ENCODE measurements at places on chromosomes 4 and X.
A peak's percentile ranks its signal among the peaks of the same experiment; 100 is the strongest.

GRCh38 chr4:111839141-111839540, 306.1 kb upstream of the FAM241A start:
- DNase-seq = no peak

DNA sequence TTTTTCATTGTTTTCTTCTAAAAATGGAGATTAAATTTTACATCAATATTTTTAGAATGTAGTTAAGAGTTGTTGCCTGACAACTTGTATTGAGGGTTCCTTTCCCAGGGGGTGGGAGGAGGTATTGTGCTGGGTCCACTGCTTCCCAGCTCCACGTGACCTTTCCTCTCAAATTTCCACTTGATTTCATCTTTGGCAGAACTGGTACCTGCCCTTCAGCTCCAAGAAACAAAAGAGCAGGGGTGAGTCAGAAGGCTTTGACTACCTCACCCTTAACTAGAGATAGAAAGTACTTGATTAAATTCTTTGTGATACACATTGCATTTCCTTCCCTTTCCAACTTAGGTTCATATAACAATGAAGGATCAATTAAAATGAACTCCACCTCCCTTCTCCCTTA, 19.7 kb downstream of the TRIM2 start:
- DNase-seq = no peak

GRCh38 chr4:166839615-166840251, 394.6 kb downstream of the SPOCK3 start:
- DNase-seq = peak; percentile 26

- peak; percentile 83 for DNase-seq
These were observed 1.8 kb downstream of the ABCD1 start for GRCh38 chrX:153726286-153727122.

DNA sequence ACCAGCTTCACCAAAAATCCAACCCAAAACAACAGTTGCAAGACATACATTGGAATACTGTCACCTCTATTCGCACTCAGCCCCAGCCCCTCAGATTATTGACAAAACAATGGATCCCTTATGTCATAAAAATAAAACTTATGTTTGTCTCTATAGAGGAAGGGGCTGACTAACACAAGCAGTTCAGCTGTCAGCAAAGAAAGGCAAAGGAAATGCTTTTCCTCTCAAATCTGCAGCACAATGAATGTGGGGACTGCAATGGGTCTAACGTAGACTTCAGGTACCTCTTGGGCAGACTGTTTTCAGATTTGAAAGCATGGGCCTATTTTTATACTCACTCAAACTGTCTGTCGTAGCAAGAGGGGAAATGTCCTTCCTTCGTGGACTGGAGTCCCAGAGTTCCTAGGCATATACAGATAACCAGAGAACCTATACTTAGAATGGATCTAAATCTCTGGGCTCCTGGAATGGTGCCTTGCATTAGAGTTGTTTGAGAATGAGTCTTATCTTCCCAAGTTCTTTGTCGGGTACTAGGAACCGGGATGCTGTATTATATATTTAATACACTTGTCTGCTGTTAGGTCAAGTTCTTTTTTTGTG, 307.7 kb upstream of the DDX53 start:
- no peak for DNase-seq

GRCh38 chr4:154720123-154720522, 23.7 kb upstream of the LRAT start:
- no peak for DNase-seq

GRCh38 chrX:108025954-108026600, 18.8 kb upstream of the VSIG1 start:
- no peak for DNase-seq

DNA sequence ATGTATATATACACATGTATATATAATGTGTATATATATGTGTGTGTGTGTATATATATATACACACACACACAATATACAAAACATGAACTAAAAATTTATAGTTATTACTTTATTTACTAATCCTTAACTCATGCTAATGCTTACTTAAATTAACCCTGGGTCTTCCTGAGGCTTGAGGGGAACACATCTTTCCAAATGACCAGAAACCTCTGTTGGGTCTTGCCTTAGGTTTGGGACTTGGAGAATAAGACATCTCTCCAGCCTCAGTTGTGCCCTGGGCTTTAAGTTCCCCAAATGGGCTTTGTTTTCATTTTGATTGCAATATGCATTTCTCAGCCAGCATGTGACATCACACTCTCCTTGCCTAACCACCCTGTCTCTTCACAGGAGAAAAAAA, 7.7 kb downstream of the GEMIN8 start:
- DNase-seq = no peak

DNA sequence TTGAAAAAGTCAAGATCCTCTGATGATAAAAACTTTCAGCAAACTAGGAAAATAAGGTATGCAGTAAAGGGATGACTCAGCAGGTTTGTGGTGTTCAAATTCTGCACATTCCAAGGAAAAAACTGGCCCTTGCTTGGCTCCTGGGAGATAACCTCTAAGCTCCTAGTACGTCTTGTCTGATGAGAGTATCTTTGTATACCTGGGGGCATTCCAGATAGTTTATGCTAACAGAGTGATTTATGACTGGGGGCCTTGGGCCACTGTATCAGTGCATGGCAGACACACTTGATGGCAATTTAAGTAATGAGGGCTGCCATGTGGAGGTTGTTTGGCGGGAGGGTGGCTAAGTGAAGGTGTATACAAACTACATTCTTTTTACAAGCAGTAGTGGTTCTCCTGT, 56.9 kb downstream of the NSG1 start:
- DNase-seq = no peak

DNA sequence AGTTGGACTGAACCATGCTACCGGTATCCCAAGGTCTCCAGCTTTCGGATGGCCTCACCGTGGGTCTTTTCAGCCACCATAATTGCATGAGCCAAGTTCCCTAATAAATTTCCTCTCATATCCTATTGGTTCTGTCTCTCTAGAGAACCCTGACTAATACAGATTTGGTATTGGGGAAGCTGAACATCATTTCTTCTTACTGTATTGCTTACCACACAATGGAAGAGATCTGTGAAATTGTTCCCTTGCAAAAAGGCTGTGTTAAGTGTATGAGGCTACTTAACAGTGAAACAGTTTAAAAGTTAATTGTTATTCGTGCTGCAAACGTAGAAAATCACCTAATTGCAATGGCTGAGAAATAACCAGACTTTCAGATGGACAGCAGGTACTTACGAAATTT, 34.0 kb downstream of the PLAC8 start:
- no peak for DNase-seq

GRCh38 chr4:159669094-159669493, 566.2 kb downstream of the RAPGEF2 start:
- no peak for DNase-seq

DNA sequence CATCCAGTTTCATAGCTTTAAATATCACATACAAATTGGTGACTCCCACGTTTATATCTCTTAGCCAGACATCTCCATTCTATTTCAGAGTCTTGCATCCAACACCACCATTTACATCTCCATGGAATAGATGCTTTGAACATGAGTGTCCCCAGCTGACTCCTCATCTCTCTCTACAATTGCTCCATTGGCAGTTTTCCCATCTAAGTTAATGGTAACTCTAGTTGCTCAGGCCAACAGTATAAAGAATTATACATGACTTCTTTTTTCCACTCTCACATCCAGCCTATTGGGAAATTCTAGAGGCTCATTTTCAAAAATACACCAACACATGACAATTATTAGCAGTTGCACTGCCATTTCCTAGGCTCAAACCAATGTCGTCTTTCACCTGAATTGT, 388.2 kb downstream of the STIM2 start:
- no peak for DNase-seq

- DNase-seq = no peak
These were observed 229.2 kb upstream of the AGTR2 start for GRCh38 chrX:115941388-115941787.

GRCh38 chr4:88742561-88742960, 44.9 kb upstream of the NAP1L5 start:
- no peak for DNase-seq

DNA sequence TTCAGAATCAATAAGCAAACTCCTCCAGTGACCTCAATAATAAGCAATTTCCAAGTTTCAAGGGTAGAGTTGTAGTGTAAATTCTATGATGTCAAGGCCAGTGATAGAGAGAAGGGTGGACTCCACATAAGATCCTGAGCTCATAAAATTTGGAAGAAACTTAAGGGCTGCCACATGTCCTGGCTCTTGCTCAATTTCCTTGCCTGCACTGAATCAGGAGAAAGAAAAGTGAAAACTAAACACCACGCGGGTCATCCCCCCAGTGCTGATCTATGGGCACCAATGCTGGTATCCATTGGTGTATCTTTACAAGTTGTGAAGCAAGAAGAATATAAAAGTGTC, 392.0 kb upstream of the INTU start:
- no peak for DNase-seq

GRCh38 chr4:915595-915994, 16.5 kb downstream of the GAK start:
- no peak for DNase-seq

DNA sequence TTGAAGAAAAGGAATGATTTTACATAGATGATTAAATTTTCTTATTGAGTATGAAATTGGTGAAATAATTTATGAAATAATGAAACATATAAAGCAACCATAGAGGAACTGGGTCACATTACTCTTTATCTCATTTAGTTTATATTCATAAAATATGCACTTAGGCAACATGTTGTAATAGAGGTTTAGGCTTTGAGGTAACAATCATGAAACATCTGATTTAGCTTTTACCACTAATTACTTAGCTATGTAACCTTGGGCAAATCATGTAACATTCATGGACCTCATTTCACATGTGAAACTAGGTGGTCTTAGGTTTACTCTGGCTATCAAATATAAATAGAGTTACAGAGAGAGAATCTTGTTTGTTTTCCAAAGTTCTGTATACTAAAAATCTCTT, 54.5 kb upstream of the SMARCA5 start:
- DNase-seq = no peak

GRCh38 chr4:169270810-169271691, at the start of gene SH3RF1:
TSS of gene SH3RF1 (minus strand) at chr4:169270956. CDS start at chr4:169269212, 1,744 bp downstream.
- peak; percentile 85 for DNase-seq

DNA sequence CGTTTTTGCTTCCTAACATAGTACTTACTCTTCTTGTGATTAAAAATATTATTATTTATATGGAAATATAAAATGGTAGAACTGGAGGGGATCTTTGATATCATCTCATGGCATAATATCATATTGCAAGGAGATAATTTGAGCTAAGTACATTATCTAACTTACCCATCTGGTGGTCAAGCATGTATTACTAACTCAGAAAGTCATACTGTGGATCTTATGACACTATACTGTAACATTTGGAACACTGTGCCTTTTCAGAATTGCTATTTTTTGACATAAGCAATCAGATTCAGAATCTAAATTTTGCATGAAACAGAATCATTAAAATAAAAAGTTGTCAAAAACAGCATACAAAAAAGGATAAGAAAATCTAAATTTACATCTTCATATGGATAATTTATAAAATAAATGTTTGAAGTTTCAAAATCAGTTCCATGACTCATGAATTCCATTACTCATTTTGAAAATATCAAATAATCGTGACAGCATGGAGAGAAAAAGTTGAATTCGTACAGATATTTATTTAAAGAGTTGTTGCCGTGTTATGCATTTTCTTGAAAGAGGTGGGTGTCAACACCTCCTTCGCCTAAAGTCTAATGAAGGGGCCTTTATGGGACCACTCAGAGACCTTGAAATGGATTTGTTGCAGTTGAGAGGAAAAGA, 928.1 kb downstream of the PDHA2 start:
- no peak for DNase-seq

GRCh38 chrX:69126642-69127041, 38.6 kb downstream of the PJA1 start:
- DNase-seq = no peak

DNA sequence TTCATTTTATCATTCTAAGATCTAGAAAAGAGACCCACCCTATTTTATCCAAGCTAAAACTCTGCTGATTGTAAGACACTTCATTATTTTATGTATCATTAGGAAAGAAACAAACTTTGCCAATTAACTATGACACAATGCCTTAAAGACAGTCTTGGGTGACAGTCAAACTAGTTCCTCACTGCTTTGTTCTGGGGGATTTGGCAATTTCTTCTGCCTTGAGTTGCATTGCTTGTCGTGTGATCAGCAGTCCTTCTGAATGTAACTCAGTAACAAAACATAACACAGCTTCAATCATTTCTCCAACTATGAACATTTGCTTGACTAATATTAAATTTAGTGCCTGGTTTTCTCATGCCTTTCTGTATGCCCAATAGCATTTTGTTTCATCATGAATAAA, 577.9 kb upstream of the DIPK2B start:
- no peak for DNase-seq

- no peak for DNase-seq
These were observed 100.7 kb downstream of the SPRY1 start for GRCh38 chr4:123497340-123497739.

DNA sequence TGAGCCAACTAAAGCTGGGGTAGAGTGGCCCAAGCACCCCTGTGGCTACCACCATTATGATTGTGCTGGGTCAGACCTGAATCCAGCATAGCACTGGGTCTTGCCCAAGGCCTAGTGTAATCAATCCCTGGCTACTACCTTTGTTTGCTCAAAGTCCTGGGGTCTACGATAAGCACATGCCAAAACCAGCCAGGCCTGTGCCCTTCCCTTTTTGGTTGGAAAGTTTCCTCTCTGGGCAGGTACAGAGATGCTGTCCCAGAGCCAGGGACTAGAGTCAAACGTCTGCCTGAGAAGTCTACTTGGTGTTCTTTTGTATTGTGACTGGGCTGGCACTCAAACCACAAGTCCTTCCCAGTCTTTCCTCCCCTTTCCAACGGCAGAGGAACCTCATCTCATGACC, 371.5 kb upstream of the MAGEC2 start:
- no peak for DNase-seq

DNA sequence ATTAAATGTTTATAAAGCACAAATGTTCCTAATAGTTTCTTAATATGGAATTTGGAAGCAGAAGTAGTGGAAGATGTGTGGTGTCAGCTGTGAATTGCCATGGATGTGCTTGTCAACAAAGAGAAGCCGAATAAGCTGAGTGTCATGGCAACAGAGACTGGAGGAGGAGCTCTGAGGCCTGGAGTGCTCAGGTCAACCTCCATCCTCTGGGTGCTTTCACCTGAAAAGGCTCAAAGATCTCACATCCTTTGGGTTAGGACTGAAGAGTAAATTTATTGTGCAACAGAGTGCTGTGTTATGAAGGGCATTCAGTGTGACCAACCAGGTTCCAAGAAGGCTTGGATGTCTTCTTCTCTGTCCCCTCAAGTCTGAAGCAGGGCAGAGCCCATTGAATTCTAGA, 18.7 kb downstream of the SGMS2 start:
- no peak for DNase-seq

DNA sequence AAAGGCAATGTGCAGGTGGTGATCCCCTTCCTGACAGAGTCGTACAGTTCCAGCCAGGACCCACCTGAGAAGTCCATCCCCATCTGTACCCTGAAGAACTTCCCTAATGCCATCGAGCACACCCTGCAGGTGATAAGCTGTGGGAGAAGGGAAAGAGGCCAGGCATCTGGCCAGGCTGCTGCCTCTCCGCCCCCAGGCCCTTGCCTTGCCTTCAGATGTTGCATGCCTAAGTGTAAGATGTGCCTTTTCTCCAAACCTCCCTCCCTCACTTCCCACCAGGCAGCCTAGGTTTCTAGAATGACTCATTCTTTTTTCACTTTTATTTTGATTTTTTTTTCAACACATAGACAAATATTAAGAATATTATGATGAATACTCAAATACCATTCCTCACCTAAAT, 12.2 kb upstream of the CDK16 start:
- no peak for DNase-seq

GRCh38 chr4:37516057-37516775, 170.0 kb downstream of the RELL1 start:
- no peak for DNase-seq

Measured in GM10248 (cell line).